ENCODE measurements at places on chromosomes 6 and 20.
A peak's percentile ranks its signal among the peaks of the same experiment; 100 is the strongest.

GRCh38 chr6:122007339-122007738 lies 392.1 kb upstream of the HSF2 start:
- no peak for DNase-seq

DNA sequence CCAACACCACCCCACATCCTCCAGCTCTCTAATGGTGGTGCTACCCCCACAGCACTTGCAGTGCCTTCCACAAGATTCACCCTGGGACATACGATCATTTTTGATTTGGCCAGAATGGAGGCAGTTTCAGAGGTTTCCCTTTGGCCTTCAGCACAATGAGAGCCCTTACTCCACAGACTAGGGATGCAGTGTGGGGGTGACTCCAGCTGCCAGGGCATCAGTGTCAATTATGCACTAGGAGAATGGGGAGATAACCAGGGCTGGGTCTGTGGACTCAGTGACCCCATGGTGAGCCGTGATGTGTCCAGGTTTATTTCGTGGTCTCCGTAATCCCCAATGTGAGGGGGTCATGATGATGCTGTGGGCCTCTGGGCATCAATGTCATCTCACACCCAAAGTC lies 31.5 kb upstream of the MICB start:
- no peak for DNase-seq

DNA sequence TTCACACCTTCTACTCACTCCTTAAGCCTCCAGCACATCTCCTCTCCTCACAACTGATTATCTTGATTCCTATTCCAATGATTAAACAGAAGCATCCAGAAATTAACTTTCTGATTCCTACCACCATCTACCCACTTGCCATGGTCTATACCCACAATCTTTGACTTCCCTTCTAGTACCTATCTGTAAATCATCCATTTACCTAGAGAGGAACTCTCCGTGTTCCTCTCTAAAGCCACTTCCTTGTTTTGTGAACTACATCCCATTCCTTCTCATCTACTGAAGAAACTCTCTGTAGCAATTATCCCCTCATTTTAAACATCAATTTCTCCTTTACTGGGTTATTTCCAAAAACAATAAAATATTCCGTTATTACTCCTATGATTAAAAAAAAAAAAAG lies 167.3 kb downstream of the ARHGAP18 start:
- no peak for DNase-seq

GRCh38 chr6:162962093-162962492 lies 234.3 kb downstream of the PACRG start:
- no peak for DNase-seq

DNA sequence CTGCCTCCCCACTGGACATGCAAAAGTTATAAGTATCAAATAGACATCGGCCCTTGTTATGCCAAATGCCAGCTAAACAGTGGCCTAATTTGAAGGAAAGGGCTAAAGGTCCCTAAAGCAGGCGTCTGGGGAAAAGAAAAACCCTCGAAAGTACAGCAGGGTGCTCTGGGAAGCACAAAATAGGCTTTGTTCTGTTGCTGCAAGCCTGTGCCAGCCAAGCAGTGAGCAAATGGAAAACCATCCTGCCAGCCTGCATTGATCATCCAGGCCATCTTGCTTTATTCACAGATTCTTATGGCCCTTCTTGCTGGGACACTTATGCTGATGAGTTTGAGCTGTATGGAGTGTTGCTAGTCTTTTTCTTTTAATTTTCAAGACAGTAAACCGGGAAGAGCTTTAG lies 62.2 kb upstream of the PLEKHG1 start:
- DNase-seq = peak; percentile 51

DNA sequence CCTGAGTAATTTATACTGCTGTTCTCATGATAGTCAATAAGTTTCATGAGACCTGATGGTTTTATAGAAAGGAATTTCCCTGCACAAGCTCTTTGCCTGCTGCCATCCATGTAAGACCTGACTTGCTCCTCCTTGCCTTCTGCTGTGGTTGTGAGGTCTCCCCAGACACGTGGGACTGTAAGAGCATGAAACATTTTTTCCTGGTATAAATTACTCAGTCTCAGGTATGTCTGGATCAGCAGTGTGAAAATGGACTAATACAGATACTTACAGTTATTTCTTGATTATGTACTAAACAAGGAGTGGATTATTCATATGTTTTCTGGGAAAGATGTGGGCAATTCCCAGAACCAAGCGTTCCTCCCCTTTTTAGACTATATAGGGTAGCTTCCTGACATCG lies 1.9 kb upstream of the TRIM38 start:
- no peak for DNase-seq

- no peak for DNase-seq
Measured at GRCh38 chr6:153525998-153526397, 394.9 kb upstream of the RGS17 start.

DNA sequence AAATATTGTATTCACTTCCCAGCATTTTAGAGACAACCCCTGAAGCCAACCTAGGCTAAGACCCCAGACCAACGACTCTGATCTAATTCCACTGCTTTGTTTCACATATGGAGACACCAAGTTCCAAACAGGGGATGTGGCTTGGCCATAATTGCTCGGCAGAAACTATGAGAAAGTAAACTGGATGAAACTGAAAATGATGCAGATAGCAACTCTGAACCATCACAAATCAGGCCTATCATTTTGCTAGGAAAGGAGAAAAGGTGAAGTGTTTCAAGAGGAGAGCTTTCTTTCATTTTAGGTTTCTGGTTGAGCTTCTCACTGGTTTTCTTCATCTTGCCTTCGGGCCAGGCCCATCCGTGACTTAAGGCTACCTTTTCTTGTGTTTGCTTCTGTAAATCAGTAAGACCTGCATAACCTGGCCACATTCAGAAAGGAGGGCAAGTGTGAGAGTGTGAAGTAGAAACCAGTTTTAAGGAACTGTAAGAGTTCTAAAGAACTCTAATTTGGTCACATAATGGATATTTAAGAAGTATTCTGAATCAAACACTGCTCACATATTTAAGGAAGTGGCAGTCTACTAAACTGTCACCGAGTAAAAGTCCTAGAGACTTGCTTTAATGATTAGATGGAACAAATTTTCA lies 105.8 kb downstream of the BACH2 start:
- no peak for DNase-seq

DNA sequence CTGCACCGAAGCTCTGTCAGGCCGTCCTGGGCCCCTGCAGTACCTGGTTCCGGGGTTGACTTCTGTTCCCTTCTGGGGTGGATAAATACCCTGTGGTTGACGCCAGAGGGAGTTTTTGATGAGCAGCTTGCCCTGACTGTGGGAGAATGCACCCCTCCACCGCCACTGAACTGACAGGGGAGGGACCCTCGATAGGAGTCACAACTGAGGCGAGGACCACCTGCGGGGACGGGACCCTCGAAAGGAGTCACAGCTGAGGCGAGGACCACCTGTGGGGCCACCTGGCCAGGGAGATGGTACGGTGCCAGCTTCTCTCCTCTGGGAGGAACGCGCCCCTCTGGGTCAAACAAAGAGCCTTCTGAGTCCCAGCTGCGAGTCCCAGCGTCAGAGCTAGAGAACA lies 100.1 kb upstream of the FRMD1 start:
- no peak for DNase-seq

GRCh38 chr6:41214559-41215238 lies 13.4 kb upstream of the TREML4 start:
- no peak for DNase-seq

- DNase-seq = no peak
Measured at GRCh38 chr6:75116946-75117345, 88.9 kb downstream of the COL12A1 start.

DNA sequence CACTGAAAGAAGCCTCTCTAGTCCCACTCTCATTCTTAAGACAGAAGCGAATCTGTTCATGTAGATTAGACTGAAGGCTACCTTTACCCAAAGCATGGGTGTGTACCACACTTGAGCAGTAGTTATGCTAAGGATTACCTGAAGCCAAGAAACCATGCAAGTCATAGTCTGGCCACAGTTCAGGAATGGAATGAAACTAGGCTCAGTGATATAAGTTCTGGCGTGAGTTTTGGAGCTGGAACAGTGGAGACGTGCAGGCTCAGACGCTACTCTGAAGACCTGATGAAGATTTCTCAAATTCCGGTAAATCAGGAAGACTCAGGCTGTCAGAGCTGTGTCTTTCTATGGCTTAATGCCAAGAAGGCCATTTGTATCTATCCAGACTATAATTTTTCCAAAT lies 219.9 kb downstream of the HDGFL1 start:
- DNase-seq = no peak

- DNase-seq = no peak
Measured at GRCh38 chr6:75926293-75927168, 145.9 kb downstream of the IMPG1 start.
